Suppressor macrophage treated with lipopolysaccharide for 4 hours (primary cell): ENCODE measurements at places on chromosomes 1 and 21.
A peak's percentile ranks its signal among the peaks of the same experiment; 100 is the strongest.

- no peak for DNase-seq
Observed at GRCh38 chr1:119011116-119011515, 23.0 kb upstream of the TBX15 start.

DNA sequence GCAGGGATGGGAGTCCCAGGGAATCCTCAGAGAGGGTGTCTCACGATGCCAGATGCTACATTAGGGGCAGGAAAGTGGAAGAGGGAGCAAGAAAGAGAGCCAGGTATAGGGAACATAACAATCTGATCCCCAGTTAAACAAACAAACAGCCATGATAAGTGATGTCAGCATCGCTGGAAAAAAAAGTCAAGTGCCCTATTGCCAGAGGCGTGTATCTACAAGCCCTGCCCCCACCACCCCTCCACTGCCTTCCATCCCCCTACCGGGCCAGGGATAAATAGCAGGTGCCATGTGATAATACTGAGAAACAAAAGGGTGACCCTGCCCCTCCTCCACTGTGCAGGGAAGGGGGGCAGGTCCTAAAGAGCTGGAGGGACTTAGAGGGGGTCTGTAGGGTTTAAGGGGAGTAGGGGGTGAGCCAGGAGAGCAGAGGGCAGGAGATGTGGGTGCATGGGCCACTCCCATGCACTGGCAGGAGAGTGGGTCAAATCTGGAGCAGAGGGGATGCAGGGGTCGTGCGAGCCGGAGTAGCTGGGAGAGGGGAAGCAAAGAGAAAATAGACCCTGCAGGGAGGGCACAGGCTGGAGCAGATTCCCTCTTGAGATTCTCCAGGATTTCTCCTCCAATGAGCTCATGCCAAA, 3.4 kb downstream of the SLC26A9 start:
- DNase-seq: no peak

- no peak for DNase-seq
Observed at GRCh38 chr21:14741256-14741655, 195.1 kb upstream of the SAMSN1 start.

DNA sequence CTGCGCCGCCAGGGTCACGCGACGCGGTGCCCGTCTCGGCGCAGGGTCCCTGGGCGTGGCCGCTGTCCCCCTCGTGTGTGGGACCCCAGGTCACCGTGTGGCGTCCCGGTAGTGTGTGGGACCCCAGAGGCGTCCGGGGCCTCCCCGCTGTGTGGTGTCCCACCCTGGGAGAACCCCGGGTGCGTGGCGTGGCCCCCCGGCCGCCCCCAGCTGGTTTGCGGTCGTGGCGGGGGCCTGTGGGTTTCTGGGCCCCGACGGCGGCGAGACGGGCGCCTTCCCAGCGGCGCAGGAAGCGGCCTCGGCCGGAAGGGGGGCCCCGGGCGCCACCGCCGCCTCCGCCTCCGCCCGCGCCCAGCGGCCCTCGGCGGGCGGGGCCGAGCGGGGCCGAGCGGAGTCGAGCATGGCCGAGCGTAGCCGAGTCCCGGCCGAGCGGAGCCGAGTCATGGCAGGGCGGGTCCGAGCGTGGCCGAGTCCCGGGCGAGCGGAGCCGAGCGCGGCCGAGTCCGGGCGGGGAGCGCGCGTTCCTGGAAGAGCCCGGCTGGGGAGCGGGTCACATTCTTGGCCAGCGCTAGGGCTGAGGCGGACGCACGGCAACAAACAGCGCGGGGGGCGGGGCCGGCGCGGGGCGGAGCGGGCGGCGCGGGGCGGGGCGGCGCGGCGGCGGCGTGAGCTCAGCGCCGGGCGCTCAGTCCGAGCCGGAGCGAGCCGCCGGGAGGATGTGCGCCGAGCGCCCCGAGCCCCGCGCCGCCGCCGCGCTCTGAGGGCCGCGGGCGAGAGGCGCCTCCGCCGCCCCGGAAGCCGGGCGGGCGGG, 568 bp upstream of the SKI start:
- peak; percentile 100 for DNase-seq

DNA sequence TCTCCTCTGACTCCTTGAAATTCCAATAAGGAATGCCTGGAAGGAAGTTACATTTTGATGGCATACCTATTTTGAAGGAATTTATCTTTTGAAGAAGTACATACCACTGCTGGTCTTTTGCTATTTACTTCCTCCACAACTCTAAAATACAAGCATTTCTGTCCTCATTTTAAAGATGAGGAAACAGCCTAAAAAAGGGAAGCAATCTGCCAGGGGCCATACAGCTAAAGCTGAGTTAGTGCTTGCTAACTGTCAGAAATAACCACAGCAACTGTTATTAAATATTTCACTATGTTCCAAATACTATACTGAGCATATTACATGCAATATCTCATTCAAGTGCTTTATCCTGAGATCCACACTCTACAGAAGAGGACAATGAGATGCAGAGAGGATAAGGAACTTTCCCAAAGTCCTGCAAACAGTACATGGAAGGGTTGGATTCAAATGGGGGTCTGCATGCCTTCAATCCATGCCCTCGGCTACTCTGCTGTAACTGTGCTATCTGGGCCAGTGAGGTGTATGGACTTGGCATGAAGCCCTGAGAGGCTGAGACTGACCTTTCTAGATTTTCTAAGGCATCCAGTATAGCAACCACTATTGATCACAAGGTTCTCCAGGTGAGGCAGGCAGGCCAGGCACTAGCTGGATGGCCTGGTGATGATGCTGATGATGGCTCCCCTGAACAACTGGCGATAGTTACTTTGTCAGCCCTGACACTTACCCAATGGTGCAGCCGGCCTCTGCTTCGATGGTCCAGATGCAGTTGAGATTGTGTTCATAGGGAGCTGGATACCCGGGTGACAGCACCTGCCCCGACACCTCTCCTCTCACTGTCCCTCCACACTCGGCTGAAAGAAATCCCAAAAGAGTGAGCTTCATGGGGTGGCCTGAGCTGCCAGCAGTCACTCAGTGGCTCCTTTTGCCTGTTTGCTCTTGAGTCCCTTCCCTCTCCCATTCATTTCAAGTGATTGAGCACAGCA, 171.4 kb upstream of the HMGB4 start:
- peak; percentile 15 for DNase-seq

DNA sequence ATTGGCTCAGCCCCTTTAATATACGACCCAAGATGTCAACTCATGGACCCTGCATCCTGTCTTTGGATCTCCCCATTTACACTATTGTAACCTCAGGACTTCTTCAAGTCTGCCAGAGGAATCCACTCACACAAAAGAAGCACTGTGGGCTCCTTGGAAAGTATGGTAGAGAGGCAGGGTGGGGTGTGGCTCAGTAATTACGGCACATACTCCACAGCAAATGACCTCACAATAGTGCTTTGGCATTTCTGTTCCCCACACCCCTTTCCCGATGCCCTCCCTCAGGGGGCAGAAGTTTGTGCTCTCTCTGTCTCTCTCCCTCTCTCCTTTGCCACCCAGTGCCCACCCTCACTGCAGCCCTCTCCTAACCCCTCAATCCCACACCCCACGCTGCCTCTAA, 27.8 kb upstream of the IFNAR2 start:
- DNase-seq: no peak

- no peak for DNase-seq
Observed at GRCh38 chr1:45876000-45876617, 72.7 kb downstream of the MAST2 start.

DNA sequence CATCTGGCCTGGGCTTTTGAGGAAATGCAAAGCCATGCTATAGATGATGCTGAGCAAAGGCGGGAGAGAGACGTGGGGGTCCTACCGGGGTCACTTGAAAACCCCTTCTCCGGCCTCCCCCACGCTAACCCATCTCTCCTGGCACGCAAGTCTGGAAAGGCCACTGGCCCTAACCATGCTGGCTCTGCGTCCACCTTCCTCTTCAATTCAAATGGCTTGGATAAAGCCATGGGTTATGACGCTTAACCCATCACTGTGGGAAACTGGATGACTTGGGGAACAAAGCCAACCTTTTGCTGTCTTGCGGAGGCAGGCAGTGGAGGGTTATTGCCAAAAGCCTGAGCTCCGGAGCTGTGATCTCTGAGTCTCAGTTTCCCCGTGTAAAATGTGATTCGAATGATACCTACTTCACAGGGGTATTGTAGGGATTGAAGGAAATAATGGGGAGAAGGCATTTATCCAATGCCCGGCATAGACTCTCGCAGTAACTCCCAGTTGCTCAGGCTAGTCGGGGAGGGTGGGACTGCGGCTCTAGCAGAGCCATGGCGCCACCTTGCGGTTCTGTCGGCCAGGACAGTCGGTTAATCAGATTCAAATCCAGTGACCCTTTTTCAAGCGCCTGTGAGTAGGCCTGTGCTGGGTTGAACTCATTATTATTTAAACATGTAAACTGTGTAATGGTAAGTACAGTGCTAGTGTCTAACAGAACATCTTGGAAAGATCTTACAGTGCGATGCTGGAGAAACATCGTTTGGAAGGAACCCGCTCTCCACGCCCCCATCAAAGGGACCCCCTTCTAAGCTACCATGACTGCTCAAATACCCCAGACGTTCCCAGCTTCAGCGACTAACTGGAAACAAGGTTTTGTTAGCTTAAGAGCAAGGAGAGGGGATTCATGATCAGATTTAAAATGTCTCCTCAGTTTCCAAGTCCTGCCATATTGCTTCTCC, 20.3 kb downstream of the NEK2 start:
- peak; percentile 91 for DNase-seq

- DNase-seq: no peak
Observed at GRCh38 chr1:187928288-187928687, 1099.5 kb downstream of the PLA2G4A start.

GRCh38 chr1:236425031-236425663, 31.1 kb downstream of the EDARADD start:
- DNase-seq: peak; percentile 27

DNA sequence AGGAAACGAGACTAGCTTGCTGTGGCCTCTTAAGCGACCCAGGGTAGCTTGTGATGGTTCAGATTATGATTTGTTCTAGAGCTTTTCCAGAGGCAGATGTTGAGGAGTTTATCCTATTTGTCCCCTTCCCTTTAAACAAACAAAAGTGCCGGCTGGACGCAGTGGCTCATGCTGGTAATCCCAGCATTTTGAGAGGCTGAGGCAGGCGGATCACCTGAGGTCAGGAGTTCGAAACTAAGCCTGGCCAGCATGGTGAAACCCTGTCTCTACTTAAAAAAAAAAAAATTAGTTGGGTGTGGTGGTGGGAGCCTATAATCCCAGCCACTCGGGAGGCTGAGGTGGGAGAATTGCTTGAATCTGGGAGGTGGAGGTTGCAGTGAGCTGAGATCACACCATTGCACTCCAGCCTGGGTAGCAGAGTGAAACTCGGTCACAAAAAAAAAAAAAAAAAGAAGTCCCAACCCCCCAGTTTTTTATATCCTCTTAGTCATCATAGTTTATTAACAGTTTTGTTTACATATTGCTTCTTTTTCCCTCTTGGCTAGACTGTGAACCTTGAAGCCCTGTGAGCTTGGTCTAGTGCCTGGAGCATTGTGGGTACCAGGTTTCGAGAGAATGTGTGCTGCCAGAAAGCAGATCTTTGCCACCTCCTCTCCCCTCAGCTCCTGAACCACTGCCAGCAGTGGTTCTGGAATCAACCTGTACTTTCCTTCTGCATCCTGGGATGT, 29.8 kb downstream of the MAPKAPK2 start:
- DNase-seq: no peak

DNA sequence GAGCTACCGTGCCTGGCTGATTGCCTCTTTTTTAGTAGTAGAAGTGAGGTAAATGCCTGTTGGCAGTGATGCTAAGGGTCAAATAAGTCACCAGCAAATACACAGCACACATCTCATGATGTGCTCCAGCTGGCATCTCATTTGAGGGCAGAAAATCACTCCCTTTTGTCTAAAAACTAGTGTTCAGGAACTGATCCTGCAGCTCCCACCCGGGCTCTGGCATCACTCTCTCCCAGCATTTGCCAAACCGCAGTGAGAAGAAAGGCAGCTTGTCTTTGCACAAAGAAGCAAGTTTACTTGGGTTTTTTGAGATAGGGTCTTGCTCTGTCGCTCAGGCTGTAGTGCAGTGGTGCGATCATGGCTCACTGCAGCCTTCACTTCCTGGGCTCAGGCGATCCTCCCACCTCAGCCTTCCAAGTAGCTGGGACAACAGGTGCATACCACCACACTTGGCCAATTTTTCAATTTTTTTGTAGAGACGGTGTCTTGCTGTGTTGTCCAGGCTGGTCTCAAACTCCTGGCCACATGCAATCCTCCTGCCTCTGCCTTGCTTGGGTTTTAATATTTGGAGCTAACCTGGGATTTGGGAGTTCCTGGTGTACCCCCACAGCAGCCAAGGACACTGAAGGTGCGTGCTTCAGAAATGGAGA, 4.1 kb downstream of the RBP7 start:
- no peak for DNase-seq

DNA sequence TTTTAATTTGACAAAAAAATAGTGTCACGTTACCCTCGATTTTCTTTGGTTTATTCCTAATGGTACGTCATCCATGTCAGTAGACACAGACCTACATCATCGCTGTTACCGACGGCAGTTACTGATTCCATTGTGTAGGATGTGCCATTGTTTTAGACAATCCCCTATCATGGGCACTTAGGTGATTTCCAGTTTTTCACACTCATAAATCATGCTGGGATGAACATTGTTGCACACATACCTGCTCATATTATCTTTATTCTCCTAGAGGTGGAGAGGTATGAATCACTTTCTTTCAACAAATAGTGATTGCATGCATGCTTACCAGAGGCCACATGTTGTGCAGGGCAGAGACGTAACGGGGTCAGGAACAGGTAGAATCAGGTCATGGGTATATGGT, 79.7 kb upstream of the EFHD2 start:
- DNase-seq: no peak

GRCh38 chr1:248782416-248783141, 27.0 kb upstream of the LYPD8 start:
- DNase-seq: no peak

DNA sequence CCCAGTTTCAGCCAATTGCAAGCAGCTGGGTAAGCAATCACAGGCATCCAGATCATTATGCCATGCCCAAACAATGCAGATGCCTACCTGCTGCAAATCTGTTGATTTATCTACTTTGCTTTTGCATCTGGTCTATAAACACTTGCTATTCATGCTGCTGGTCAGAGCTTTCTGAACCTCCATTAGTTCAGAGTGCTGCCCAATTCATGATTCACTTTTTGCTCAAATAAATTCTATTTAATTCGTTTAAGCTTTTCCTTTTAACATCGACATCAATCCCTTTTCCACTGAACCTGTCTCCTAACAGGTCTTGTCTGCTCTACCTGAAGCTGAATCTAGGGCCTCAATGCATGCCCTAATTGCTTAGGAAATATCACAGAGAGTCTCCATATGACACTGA, 99.4 kb upstream of the C1orf87 start:
- no peak for DNase-seq

DNA sequence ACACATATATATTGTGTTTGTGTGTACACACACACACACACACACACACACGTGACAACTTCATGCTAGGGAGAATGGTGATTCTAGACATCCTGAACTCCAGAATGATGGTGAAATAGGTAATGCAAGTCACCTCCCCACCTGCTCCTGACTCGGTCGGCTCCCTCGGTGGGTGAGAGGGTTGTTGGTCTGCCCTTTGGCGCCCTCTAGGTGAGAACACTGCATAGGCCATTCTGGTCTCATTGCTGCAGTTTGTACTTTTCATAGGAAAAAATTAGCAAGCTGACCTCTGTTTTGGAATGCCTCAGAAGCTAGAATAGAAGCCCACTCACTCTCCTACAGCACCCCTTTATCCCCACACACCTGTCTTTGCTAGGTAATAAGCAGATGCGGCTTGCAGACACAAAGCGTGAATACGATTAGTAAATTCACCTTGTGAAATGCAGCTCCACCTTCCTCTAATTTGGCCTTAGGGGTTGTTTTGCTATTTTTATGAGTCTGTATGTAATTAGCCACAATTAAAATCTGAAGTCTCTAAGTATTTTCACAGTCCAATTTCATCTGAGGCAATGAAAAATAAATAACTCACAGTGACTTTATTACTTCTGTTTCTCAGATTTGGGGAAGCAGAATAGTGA, 130.0 kb upstream of the KCNJ15 start:
- peak; percentile 54 for DNase-seq
